HT1080 (cell line): ENCODE measurements at places on chromosomes 3 and 15.

- DNase-seq: peak; percentile 27
These were observed 22.0 kb downstream of the AADAC start for GRCh38 chr3:151835751-151836525.

GRCh38 chr15:91849749-91850161 is 3.8 kb upstream of the SLCO3A1 start:
- DNase-seq: peak; percentile 60

DNA sequence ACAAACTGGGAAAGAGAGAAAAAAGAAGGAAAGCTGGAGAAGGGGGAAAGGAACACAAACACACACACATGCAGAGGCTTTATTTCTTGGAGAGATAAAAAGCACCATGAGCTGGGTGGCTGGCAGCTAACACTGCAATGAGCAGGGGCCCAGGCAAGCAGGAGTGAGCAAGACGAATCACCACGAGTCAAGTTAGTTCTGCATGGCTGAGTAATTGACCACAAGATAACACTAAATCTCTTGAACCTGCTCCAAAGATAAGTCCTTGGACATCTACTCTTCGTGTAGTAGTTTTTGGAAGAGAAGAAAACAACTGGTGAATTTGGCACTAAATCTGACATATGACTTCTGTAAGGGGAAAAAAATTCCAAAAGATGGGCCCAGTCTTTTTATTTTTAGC is 100.9 kb downstream of the MYO5A start:
- peak; percentile 69 for DNase-seq

GRCh38 chr3:11591391-11592282 is 52.1 kb downstream of the VGLL4 start:
- peak; percentile 96 for DNase-seq

- no peak for DNase-seq
These were observed 159.8 kb upstream of the CTDSPL start for GRCh38 chr3:37701734-37702433.
